NCI-H345 (cell line): ENCODE measurements at places on chromosomes 4 and X.
A peak's percentile ranks its signal among the peaks of the same experiment; 100 is the strongest.

DNA sequence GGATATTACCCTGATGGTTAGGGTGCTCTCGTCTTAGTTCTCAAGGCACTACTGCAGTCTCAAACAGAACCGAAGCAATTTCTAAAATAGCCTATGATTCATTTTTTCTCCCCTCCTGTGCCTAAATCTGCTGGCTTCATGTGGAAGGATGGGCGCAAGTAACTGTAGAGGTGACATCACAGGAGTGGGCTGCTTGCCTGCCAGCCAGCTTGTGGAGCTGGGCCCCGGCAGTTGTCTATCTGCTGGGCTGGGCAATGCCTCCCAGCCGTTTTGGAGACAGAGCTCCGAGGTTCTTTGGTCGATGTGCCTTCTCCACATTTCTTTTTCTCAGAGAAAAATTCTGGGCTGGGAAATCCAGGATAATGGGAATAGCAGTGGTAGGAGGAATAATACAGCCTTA is 34.3 kb upstream of the CITED1 start:
- DNase-seq = no peak

- DNase-seq = no peak
Observed at GRCh38 chr4:94615451-94615850, 142.3 kb upstream of the BMPR1B start.

- DNase-seq = peak; percentile 14
Observed at GRCh38 chrX:155027509-155028066, 944 bp downstream of the FUNDC2 start.

DNA sequence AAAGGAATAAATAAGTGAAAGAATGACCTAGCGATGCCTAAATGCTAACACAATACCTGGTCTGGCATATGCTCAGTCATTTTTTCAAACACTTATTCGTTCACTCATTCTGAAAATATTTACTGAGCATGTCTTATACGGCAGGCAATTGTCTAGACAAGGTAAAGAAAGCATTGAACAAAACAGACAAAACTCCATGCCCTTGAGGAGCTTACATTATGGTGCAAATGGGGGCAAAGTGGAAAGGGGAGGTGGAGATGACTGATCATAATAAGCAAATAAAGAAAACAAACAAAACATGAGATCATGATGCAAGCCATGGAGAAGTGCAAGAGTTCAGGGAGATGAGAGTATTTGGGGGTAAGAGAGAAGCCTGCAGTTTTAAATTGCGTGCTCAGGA is 334.6 kb upstream of the PPARGC1A start:
- DNase-seq = no peak

GRCh38 chrX:86917959-86918358 is 599.6 kb upstream of the KLHL4 start:
- no peak for DNase-seq

GRCh38 chrX:74242050-74242449 is 61.9 kb upstream of the ZCCHC13 start:
- no peak for DNase-seq

DNA sequence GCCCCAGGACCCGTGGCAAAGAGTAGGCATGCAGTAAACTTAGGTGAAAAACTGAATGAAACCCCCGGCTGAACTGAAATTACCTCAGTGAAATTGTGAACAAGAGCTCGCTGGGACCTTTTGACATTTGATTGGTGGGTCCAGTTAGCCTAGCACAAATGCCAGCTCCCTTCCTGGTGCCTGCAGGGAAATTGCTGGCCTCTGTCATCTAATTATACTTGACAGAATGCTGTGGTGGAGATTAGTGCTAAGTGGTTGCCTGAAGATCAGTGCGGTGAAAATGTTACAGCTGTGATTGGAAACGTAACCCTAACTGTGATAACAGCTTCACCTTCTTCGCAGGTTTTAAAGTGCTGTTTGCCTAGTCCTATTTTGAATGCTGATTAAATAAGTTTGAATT is 43.0 kb downstream of the ADD1 start:
- no peak for DNase-seq

GRCh38 chrX:21408307-21408706 is 34.1 kb downstream of the CNKSR2 start:
- peak; percentile 29 for DNase-seq

GRCh38 chr4:103425406-103425805 is 227.3 kb upstream of the CENPE start:
- no peak for DNase-seq

GRCh38 chr4:184280591-184281071 is 63.0 kb upstream of the ENPP6 start:
- no peak for DNase-seq

GRCh38 chrX:120755066-120755846 is 120.4 kb downstream of the CT47B1 start:
- no peak for DNase-seq

- no peak for DNase-seq
Observed at GRCh38 chr4:113209652-113210320, 160.3 kb downstream of the ANK2 start.

DNA sequence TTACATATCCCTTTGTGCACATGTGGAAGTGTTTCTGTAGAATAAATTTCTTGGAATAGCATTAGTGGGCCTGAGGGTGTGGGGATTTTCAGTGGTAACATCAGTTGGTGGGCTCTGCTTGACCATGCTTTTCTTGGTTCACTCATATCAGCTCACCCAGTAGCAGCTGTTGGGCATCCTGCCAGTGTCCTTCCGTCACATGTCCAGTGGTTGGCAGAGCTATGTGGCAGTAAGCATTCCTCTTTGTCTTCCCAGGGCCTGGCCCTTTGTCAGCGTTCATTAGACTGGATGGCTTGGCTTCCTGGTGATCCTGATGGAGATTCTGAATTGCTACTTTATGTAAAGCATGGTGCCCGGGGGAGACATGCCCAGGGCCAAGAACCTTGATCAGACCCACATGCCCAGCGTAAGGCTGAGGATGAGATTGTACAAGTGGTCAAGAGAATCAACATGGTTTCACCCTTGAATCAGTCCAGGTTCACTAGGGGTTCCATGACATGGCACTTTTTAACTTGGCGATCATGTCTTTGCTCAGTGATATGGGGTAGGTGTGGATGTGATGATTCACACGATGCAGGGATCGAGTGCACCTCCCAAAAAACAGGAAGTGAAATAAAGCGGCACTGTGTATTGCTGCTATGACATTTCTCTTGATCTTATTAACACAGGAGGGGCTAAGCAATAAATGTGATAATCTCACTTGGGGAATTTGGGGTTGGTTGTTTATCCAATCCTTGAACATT is 72.1 kb upstream of the IGFBP7 start:
- DNase-seq = no peak

DNA sequence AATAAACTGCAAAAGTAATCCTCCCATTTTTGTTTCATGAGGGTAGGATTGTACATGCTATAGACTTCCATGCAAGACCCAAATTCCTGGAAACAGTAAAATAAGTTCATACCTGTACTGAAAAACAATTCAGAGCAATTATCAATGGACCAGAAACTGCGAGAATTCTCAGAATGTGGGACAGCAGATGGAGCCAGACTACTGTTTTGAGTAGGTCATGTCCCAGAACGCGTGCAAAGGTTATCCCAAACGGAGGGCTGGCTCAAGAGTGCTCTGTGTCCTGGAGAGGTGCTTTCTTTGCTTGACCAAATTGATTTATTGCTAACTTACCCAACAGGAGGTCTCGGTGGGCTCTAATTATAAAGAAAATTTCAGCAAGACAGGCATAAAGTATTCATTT is 1.7 kb upstream of the MAGEH1 start:
- no peak for DNase-seq

- no peak for DNase-seq
Observed at GRCh38 chrX:50971395-50971794, 60.9 kb downstream of the BMP15 start.

DNA sequence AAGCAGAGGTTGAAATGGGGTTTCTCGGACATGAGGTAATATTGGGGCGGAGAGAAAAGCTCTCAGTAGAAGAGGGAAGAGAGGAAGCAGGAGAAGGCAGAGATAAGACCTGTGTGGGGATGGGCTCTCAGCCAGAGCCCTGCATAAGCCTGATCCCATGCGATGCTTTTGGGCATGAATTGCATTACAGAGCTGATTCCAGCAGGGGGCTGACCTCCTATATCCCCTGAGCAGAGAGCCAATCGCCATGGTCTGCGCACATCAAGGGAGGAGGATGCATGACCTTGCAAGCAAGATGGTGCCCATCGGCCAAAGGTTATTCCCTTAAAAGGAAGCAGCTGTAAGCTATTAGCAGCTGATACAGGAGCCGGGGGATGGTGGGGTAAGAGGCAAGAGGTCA is 7.6 kb downstream of the ANOS1 start:
- no peak for DNase-seq

- DNase-seq = no peak
Observed at GRCh38 chrX:47608130-47608810, 11.4 kb downstream of the SYN1 start.

GRCh38 chr4:83128240-83128929 is 13.9 kb upstream of the PLAC8 start:
- DNase-seq = no peak

- peak; percentile 46 for DNase-seq
Observed at GRCh38 chr4:61201561-61201960, 1.4 kb downstream of the ADGRL3 start.

GRCh38 chr4:11602606-11603340 is 174.1 kb upstream of the HS3ST1 start:
- DNase-seq = no peak

DNA sequence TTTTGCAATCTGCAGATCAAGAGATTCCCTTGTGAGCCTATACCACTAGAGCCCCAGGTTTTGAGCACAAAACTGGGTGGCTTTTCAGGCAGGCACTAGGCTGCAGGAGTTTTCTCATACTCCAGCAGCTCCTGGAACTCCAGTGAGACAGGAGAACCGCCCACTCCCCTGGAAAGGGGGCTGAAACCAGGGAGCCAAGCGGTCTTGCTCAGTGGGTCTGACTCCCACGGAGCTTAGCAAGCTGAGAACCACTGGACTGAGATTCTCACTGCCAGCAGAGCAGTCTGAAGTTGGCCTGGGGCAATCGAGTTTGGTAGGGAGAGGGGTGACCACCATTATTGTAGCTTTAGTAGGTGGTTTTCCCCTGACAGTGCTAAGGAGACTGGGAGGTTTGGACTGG is 313.8 kb upstream of the TEX13C start:
- DNase-seq = no peak

- DNase-seq = peak; percentile 2
Observed at GRCh38 chr4:123826896-123827295, 430.3 kb downstream of the SPRY1 start.

DNA sequence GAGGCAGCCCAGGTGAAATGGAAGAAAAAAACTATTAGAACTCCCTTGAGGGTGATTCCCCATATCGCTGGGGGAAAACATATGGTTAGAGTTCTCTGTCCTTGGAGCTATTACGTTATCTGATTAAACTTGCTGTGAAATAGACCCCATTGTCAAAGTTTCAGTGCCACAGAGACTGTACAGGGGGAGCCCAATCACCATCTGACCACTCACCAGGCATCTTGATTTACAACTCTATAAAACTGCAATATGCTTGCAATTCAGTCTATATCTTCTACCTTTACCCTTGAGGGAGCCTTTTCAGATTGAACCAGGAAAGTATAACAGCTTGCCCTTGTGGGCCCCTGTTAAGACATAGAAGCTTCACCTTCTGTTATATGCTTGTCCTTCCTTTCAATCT is 18.2 kb downstream of the TMEM255A start:
- no peak for DNase-seq

DNA sequence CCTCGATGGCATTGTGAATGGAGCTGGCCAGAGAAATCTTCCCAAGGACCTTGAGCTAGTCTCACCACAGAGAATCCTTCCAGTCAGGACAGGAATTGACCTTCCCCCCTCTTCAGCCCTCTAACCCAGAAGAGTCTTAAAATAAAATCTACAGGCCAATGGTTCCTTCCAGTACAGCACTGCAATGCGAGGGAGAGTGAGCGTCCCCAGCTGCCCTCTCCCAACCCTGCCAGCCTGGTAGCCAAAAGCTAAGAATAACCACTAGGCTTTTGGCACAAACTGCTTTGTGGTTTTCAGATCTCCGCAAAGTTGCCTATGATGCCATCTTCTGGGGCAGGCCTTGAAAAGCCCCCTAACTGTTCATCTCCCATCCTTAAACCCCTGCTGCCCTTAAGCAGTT is 175.1 kb downstream of the AR start:
- no peak for DNase-seq

- no peak for DNase-seq
Observed at GRCh38 chr4:78356251-78356786, 195.3 kb upstream of the ANXA3 start.

DNA sequence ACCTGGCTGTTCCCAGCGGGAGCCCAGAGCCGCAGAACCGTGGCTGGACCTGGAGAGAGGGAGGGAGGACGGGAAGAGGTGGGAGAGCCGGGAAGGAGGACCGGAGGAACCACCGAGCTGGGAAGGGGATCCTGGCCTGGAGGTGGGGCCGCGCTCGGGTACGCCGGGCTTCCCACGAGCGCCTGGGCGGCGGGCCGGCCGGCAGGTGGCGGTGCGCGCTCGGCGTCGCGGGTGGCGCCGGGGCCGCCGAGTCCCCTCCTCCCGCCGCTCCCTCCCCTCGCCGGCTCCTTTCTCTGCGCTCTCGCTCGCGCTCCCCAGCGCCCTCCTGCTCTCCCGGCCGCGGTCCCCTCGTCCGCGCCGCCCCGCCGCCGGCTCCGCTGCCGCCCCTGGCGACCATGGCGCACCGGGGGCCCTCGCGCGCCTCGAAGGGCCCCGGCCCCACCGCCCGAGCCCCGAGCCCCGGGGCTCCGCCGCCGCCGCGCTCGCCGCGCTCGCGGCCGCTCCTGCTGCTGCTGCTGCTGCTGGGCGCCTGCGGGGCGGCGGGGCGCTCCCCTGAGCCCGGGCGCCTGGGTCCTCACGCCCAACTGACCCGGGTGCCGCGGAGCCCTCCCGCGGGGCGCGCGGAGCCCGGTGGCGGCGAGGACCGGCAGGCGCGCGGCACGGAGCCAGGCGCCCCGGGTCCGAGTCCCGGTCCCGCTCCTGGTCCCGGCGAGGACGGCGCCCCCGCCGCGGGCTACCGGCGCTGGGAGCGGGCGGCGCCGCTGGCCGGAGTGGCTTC is at the start of gene SORCS2:
SORCS2 (plus strand) TSS at position 287 of the 778 bp plus-strand sequence.
- peak; percentile 50 for DNase-seq

GRCh38 chr4:52425751-52426326 is 233.3 kb downstream of the USP46 start:
- peak; percentile 78 for DNase-seq

DNA sequence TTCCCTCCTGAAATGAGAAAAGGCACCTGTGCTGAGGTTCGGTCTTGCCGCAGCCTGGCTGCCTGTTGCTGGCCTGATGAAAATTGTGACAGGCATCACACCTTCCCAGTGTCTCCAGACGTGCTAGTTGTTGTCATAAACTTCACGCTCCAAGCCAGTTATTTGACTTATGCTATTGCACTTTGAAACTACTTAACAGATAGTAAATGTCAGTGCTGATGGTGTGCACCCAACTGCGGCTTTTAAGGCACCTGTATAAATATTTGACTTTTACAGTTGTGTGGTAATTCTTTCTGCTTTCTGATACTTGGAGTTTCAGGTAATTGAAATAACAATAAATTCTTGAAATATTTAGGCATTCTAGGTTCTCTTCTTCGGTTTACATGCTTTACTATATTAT is 1.8 kb downstream of the WWC2 start:
- DNase-seq = peak; percentile 27

DNA sequence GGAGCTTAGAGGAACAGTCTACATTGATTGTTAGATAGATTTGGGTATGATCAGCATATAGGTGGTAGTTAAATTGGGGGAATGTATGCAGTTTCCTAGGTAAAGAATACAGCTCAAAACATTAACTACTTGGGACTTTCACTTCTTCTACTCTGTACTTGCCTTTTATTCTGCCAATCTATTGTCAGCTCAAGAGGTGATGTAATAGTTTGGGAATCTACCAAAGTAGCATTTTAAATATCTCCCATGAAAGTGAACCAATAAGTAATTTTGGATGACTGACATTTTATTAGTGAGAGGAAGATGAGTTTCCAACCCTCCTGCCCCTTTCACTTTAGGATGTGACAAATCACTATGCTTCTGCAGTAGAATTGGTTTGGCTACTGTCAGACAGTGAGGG is 43.4 kb downstream of the NUDT6 start:
- DNase-seq = no peak
